ENCODE measurements at places on chromosomes 2 and 18. TPM values are rescaled to one million over a fixed set of nuclear protein-coding genes. Genes with fewer than 3 reads are reported as not detected.
A peak's percentile ranks its signal among the peaks of the same experiment; 100 is the strongest.

DNA sequence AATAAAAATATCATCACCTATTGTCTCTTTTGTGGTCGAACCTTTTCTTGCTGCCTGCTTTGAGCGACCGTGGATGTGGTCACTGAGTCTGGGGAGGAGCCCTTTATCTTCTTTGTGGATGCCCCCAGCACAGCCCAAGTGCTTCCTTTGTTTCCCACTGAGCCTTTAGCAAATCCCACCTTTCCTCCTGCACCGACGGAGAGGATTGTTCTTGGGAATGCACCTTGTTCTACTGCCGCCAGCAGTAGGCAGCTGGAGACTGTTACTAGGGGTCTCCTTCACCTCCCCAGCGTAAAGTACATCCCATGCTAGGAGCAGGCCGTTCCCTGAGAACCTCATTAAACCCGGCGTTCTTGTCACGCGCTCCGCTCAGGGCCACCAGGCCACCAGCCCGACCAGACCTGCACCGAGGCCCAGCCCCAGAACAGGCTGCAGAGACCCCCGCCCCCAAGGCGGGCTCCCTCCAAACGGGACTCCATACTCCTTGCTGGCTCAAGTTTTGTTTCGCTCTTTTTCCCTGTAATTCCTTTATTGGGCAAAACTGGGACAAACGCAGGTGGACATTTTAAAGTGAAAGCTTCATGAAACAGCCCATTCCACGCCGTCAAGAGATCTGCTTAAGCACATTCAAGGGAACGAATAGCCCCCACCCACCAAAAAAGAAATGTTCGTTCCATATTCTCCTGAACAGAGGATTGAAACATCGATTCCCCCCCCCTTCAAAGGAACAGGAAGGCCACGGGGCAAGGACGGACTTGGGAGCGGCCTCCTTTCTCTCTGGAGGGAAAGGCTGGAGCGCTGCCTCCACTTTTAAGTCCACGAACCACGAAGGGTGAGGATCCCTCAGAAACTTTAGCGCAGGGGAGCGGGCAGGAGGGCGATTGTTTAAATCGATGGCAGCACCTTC lies 1.1 kb upstream of the MAT2A start:
- peak overlapping the region; percentile 96 for H3K4me3 ChIP-seq
- DNase-seq: peak; percentile 66
- peak overlapping the region; percentile 98 for H3K27ac ChIP-seq
- peaks cover 44% of the 10 kb centered on the region for H3K4me1 ChIP-seq

- no peaks in the 10 kb centered on the region for H3K27me3 ChIP-seq
- H3K36me3 ChIP-seq: no peaks in the 10 kb centered on the region
- no peak overlapping the region for H3K27ac ChIP-seq
- H3K4me3 ChIP-seq: no peak overlapping the region
- no peaks in the 10 kb centered on the region for H3K4me1 ChIP-seq
These were observed 119.5 kb downstream of the LRRTM1 start for GRCh38 chr2:80185091-80185490.

Gene TTLL4
- 27.7 TPM for total RNA-seq

- no peak for DNase-seq
- no peak overlapping the region for H3K27ac ChIP-seq
- H3K27me3 ChIP-seq: no peaks in the 10 kb centered on the region
- H3K4me1 ChIP-seq: no peaks in the 10 kb centered on the region
These were observed 576.5 kb downstream of the EPHA4 start for GRCh38 chr2:220995581-220995980.

Gene MYO5B
- total RNA-seq: not detected

DNA sequence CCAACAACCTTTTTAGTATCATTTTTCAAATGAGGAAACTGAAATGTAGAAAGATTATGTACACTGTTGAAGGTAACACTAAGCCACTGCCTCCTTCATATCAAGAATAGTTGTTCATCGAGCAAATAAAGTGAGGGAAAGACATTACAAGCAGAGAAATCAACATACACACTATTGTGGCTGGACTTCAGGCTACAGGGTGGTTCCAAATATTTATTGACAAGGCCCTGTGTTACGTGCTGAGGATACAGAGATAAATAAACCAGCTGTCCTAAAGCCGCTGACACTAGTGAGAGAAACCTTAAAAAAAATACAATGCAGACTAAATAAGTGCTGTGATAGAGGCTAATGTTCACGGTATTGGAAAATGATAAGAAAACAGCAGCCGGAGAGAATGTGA lies 1.9 kb upstream of the LNPK start:
- no peak overlapping the region for H3K27ac ChIP-seq
- DNase-seq: no peak
- peaks cover 18% of the 10 kb centered on the region for H3K27me3 ChIP-seq
- H3K4me1 ChIP-seq: peaks cover 26% of the 10 kb centered on the region
- H3K4me3 ChIP-seq: no peak overlapping the region
- H3K36me3 ChIP-seq: no peaks in the 10 kb centered on the region

Gene PID1
- not detected for total RNA-seq
